NCI-H446 (cell line): ENCODE measurements at places on chromosomes 3 and 15.

GRCh38 chr3:151766454-151766853, 32.7 kb downstream of the AADACL2 start:
- DNase-seq, result no peak

DNA sequence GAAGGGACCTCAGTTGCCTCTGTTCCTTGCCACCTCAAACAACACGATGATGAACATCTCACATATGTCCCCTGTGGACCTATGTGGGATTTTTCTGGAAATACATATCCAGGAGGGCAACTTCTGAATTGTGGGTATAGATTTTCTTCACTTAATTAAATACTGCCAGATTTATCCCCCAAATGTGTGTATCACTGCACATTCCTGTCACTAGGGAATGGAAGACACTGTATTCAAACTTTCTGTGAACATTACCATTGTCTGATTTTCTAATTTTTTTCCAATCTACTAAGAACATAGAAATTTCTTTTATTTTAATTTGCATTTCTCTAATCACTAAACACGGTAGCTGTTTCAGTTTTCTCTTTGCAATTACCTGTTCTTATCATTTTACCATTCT, 102.0 kb upstream of the MRPS22 start:
- DNase-seq, result no peak

DNA sequence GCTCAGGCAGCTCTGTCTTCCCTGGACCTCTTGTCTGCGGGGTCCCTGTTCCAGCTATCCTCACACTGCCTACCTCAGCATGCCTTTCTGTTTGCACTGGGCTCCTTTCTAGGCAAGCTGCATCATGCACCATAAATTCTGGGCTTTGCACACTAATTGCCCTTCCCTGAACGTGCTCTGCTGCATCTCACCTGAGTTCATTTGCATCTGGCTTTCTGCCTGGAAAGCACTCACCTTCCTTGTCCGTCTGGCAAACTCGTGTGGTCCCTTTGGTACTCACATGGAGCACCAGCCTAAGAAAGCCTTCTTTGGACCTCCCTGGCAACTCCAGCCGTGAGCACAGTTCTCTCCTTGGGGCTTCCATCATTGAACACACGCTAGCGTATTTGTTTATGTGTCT, 365.6 kb downstream of the SV2B start:
- DNase-seq, result no peak

GRCh38 chr15:51121118-51121517, 26.4 kb upstream of the TNFAIP8L3 start:
- no peak for DNase-seq

GRCh38 chr15:25230442-25230841, 208.4 kb downstream of the UBE3A start:
- no peak for DNase-seq

GRCh38 chr3:140440446-140440845, 237.4 kb upstream of the TRIM42 start:
- DNase-seq, result no peak

- peak; percentile 0 for DNase-seq
Observed at GRCh38 chr3:35932995-35933394, 293.7 kb downstream of the ARPP21 start.

GRCh38 chr15:65275728-65276126, 11.0 kb downstream of the PARP16 start:
- DNase-seq, result no peak
